Spleen (tissue), 13 donors: ENCODE measurements at places on chromosomes 16 and 17. TPM values are rescaled to one million over a fixed set of nuclear protein-coding genes. Genes with fewer than 3 reads are reported as not detected.

Gene RHBDF1
- 11.4 TPM for polyA plus RNA-seq

Gene IGFALS
- 0.17 TPM for polyA plus RNA-seq

Gene ADAMTS18
- polyA plus RNA-seq, result not detected

Gene KRT20
- polyA plus RNA-seq, result 0.45 TPM

Gene LPO
- 0.06 TPM for polyA plus RNA-seq

Gene PLD6
- polyA plus RNA-seq, result 3.9 TPM

Gene SMPD3
- 1.4 TPM for polyA plus RNA-seq
